NT2/D1 (cell line): ENCODE measurements at places on chromosomes 5 and 9.

DNA sequence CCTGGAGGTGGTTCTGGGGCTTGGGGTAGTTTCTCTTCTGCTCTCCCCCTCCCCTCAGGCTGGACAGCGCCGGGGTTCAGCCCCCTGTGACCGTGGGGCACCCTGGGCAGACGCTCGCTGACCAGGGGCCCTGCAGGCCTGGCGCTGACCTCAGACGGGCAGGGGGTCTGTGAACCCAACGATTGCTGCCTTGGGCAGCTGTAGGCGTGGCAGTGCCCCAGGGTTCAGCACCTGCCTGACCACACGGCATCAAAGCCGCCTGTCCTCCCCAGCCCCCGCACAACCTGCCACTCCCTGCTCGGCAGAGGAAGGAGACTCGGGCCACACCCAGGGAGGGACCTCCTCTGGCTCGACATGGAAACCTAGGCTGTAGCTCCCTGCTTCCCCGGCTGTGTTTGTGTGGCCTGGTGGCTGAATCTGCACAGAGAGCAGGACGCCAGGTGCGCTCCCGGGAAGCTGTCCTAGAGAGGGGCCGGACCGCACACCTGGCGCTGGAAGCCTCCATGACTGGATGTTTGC is 12.2 kb downstream of the LCN12 start:
- no peak for DNase-seq

- peak; percentile 6 for DNase-seq
These were observed 46.8 kb downstream of the ITGA2 start for GRCh38 chr5:53035868-53036381.

GRCh38 chr5:152701305-152701949 is 296.3 kb upstream of the NMUR2 start:
- DNase-seq = no peak

GRCh38 chr9:126217797-126218196 is 108.8 kb upstream of the MVB12B start:
- no peak for DNase-seq

- DNase-seq = no peak
These were observed 8.5 kb upstream of the SPEF2 start for GRCh38 chr5:35608881-35609779.

GRCh38 chr9:2281031-2281802 is 266.1 kb downstream of the SMARCA2 start:
- DNase-seq = peak; percentile 92

- DNase-seq = no peak
These were observed 5.2 kb downstream of the FGF1 start for GRCh38 chr5:142680605-142681259.

DNA sequence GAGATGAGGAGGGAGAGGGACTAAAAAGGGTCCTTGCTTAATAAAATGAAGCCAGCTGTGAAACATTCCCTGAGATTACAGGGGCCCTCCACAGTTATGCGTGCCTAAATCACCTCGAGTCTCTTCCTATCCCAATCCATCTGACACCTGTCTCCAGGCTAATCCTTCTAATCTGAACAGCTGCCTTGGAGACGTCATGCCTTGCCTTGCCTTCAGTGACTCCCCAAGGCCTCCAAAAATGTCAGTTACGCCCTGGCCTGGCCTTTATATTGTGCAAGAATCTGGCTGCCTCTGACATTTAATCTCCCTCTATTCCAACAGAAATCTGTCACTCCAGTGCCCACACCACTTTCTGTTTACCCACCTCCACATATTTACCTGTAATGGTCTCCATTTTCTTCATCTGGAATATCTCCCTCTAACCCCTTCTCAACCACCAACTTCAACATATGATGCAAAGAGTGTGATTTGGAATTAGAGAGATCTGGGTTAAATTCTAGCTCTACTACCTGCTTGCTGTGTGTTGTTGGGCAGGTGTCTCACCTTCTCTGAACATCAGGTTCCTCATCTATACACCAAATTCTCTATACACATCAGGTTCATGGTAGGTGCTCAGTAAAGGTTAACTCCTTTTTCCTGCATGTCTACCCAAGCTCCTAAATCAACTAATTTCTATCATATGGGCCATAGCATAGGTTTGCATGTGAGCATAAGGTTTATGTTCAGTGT is 57.9 kb downstream of the PTCD2 start:
- no peak for DNase-seq

GRCh38 chr5:56525113-56525512 is 290.2 kb upstream of the MAP3K1 start:
- no peak for DNase-seq

GRCh38 chr5:32790411-32790951 is 79.4 kb downstream of the NPR3 start:
- DNase-seq = no peak

GRCh38 chr5:157479166-157479565 is 19.2 kb downstream of the NIPAL4 start:
- DNase-seq = no peak

GRCh38 chr9:78609450-78609849 is 312.5 kb downstream of the PSAT1 start:
- DNase-seq = no peak

DNA sequence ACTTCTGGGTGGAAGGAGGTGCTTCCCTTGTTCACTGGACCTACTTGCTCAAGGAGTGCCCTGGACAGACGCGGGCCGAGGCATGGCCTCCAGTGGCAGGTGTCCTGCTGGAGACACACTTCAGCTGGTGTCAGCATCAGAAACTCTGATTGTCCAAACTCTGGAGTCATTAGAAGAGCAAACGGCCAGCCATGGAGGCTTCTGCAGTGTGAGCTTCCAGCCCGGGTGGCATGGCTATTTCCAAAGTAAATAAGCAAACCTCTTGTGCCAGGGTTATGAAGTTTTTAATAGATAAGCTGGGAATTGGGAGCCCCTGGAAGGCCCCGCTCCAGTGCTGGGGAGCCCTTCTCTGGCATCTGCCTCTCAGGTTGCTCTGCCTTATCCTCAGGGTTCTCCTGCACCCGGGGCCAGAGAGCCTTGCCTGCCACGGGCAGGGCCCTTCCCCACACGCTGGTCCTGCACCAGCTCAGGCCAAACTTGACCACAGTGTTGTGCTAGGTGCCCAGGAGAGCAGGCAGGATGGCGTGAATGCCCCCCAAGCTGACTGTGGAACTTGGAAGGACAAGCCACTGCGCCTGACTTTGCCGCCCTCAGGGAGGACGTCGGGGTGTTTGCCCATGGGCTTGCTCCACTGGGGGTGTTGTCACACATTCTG is 285.6 kb downstream of the GADD45G start:
- DNase-seq = no peak

DNA sequence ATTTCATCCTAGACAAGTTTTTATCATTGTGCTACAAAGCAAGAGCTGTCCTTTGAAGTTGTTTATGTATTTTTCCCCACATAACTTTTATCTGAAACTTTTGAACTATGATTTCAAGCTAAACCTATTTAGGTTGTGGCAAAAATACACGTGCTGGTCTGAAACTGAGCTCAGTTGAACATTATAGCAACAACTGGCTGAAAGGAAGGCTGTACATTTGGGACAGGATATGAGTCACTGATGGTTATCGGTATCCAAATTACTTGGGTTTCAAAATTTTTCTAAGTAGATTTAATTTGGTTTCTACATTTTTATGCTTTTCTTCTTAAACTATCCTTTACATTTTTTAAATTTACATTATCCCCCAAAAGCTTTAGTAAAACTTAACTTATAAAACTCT is 627.3 kb upstream of the NUDT12 start:
- no peak for DNase-seq

DNA sequence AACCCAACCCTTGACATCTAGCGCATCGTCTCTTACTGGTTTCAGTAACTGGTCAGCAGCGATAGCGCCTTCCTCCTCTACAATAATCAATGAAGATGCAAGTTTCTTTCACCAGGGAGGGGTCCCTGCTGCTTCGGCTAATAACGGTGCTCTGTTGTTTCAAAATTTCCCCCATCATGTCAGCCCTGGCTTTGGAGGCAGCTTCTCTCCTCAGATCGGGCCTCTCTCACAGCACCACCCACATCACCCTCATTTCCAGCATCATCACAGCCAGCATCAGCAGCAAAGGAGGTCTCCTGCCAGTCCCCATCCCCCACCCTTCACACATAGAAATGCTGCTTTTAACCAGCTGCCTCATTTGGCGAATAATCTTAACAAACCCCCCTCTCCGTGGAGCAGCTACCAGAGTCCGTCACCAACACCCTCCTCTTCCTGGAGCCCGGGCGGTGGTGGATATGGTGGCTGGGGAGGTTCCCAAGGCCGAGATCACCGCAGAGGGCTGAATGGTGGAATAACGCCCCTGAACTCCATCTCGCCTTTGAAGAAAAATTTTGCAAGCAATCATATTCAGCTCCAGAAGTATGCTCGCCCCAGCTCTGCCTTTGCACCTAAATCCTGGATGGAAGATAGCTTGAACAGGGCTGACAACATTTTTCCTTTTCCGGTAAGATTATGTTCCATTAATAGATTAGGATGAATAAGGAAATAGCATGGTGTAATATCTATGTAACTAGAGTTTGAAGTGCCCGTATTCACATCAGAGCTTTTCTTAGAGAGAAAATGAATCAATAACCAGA is 2.2 kb downstream of the CPEB4 start:
- DNase-seq = no peak

DNA sequence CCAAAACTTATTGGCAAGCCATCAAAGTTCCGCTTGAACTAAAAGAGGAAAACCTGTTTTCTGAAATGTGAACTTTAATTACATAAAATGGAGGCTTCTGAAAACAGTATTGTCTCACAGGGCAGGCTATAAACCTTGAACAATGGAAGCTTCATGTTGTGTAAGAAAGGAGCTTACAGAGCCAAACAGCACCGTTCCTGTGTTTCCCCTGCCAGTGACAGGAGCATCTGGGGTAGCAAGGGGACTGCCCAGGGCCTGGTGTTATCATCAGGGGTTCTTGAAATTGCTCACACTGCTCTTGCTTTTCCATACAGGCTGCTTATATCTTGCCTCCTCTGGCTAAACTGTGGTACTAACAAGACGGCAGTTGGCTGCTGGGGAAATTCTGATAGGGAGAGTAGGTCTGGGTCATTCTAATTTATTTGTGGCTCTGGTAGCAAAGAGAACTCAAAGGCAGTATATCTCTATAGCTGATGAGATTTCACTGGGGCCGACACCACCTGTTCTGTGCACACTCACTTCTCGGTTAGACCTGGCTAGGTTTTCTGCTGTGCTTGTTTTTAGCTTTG is 40.4 kb downstream of the BASP1 start:
- DNase-seq = no peak

- peak; percentile 23 for DNase-seq
These were observed 81.4 kb upstream of the ANKRD55 start for GRCh38 chr5:56314529-56314928.

GRCh38 chr5:54803471-54804011 is 181.9 kb downstream of the ESM1 start:
- DNase-seq = no peak

GRCh38 chr5:52738095-52738506 is 49.6 kb upstream of the ITGA1 start:
- no peak for DNase-seq

DNA sequence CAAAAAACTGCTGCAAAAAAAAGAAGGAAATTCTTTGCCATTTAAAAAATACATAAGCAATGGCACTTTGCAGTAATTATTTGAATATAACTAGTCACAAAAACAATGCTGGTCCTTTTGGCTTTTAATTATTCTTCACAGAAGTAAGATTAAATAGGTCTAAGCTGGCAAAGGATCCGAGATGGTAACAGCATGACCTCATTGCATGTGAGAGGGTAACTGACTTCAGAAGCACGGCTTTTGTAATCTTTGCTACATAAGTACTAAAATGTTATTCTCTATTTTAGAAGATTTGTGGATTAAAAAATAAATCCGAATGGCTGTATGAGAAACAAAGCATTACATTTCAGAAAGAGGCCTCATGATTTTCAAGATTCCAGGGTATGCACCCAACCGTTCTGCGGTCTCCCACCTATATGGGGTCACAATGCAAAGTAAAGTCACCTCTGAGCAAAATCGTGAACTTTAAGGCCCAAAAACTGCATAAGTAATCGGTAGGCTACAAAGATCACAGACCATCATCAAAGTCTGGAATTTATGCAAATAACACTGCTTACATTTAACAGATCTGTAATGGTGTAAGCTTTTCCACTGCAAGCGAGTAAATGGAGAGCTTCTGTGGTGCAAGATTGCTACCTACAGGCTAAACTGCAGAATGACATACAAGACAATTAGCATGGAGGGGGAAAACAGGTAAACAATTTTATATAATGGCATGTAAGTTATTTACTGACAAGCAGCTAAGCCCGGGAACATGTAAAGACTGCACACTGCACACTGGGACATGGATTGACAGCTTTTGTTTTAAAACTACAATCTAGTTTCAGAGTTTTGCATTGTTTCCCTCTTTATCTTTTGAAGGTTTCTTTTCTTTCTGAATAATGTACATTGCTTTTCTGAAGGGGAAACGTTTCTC is 231.6 kb downstream of the SLF1 start:
- peak; percentile 33 for DNase-seq

DNA sequence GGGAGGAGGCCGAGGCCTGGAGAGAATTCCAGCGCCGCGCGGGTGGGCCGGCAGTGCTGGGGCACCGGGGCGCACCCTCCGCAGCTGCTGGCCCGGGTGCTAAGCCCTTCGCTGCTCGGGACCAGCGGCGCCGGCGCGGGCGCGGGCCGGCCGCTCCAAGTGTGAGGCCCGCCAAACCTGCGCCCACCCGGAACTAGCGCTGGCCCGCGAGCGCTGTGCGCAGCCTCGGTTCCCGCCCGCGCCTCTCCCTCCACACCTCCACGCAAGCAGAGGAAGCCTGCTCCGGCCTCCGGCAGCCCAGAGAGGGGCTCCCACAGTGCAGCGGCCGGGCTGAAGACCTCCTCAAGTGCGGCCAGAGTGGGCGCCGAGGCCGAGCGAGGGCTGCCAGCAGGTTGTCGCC is 7.7 kb upstream of the SRFBP1 start:
- no peak for DNase-seq

DNA sequence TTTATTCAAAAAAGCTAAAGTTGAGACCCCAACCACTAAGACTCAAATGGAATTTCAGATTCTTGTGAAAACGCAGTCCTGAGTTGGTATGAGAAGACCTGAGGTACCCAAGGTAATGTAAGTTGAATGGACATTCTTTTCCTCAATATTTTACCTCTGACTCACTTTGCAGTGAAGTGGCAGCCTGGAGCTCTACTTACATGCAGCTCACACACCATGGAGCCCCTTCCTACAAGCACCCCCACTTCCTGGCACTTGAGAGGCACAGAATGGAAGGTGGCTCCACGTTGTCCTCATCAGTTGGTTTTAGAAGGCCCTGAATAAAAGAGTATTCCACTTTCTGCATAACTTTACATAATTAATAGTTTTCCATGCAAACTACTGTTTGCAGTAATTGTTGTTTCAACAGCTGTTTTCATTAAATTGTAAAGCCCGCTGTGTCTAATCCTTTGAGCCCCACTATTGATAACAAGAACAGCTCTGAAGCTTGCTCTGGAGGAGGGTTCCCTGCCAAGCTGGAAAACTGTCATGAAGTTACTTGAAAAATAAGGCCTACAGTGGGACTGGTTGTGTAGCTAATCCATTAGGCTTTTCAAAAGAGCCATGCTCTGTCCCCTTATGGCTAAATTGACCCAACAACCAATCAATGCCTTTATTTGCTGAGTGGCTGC is 102.2 kb upstream of the SPATA31D4 start:
- no peak for DNase-seq

- no peak for DNase-seq
These were observed 213.7 kb downstream of the ROR2 start for GRCh38 chr9:91736311-91736710.

GRCh38 chr5:59629561-59629960 is 264.0 kb downstream of the PDE4D start:
- no peak for DNase-seq

GRCh38 chr5:126443374-126443851 is 20.2 kb downstream of the GRAMD2B start:
- no peak for DNase-seq
